ENCODE measurements at places on chromosomes 16 and 17.
A peak's percentile ranks its signal among the peaks of the same experiment; 100 is the strongest.

- DNase-seq = no peak
Measured at GRCh38 chr17:56305007-56305406, 151.7 kb downstream of the ANKFN1 start.

DNA sequence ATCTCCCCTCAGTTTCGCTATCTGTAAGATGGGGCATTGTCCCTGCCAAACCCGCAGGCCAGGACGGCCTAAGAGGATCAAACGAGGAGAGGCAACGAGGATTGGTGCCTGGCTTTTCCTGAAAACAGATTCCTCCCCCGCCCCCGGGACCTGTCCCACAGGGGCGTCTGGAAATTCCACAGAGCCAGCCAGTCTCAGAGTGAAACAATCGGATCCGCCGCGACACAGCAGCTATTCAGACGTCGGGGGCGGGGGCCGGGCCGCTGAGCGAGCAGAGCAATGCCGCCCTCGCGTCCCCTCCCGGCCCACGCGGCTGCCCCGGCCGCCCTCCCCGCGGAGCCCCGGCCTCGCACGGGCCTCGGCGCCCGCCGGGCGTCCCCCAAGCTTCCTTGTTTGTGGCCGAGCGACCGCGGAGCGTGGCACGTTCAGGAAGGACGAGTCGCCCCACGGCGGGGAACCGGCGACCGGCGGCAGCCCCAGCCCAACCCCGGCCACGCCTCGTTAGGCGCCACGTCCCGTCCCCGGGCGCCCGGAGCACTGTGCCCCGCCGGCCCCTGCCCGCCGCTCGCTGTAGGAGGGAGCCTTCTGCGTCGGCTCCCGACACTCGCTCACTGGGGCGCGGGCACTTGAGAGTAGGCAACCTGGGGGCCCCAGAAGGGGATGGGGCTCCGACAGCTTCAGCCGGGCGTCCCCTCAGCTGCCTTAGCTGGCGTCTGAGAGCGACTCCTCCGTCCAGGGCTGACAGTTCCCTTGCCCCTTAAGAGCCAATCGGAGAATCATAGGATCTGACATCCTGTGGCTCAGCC lies 29.6 kb upstream of the PHOSPHO1 start:
- DNase-seq = peak; percentile 77

DNA sequence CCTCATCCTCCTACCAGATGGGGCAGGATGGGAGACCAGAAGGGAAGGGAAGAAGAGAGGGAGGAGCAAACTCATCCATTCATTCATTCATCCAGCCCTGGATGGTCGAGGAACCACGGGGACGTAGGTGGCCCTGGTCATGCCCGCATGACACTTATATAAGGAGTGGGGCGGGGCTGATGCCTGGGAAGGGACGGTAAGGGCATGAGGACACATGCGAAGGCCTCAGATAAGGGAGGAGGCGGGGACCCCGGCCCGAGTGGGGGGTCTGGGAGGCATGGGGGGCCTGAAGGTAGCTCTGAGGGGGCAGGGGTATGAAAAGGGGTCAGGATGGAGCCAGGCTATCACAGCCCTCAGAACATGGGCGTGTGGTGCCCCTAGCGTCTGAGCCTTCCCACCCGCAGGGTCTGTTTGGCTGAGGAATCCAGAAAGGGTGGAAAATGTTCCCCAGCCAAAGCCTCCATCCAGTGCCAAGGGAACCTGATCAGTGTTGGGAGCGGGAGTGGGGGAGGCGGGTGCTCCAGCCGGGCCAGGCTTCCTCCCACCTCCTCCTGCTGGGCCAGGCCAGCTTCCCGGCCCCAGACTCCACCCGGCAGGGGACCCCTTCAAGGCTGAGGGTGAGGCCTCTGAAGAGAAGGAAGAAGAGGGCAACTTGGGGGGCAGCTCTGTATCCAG lies 17.6 kb upstream of the CD79B start:
- DNase-seq = no peak

GRCh38 chr16:70496513-70496912 lies 26.8 kb downstream of the COG4 start:
- no peak for DNase-seq

DNA sequence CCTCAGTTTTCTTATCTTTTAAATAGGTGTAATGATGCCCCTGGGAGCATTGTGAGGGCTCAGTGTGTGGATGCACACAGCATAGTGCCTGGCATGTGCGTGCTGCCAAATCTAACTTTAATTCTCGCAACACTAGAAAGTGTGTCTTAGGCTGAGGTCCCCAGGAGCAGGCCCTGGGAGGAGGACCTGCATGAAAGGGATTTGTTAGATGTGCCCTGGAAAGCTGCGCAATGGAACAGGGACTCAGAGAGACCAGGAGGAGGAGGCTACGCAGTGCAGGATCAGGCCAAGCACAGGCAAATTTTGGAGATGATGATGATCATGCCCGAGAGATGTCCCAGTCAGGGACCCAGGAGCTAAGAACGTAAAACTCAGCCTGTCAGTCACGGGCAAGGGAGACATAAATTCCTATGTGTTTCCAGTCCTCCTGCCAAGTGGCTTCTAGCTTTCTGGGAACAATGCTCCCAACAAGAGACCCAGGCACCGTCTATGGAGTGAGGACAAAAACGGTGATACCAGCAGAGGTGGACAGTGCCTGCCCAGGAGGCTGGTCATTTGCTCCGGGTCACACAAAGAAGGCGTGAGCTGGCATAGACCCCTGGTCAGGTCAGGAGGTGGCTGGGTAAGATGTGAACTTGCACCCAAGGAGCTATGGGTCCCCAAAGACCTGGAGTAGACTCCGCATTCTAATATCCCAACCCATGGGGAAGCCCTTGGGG lies 352.2 kb upstream of the TNRC6C start:
- DNase-seq = no peak

GRCh38 chr16:566475-567372 lies at the start of gene NHLRC4:
TSS of gene NHLRC4 (plus strand) at chr16:567005. CDS start at chr16:568048, 1,043 bp downstream.
- no peak for DNase-seq

- no peak for DNase-seq
Measured at GRCh38 chr16:12097523-12098428, 121.2 kb downstream of the SNX29 start.

DNA sequence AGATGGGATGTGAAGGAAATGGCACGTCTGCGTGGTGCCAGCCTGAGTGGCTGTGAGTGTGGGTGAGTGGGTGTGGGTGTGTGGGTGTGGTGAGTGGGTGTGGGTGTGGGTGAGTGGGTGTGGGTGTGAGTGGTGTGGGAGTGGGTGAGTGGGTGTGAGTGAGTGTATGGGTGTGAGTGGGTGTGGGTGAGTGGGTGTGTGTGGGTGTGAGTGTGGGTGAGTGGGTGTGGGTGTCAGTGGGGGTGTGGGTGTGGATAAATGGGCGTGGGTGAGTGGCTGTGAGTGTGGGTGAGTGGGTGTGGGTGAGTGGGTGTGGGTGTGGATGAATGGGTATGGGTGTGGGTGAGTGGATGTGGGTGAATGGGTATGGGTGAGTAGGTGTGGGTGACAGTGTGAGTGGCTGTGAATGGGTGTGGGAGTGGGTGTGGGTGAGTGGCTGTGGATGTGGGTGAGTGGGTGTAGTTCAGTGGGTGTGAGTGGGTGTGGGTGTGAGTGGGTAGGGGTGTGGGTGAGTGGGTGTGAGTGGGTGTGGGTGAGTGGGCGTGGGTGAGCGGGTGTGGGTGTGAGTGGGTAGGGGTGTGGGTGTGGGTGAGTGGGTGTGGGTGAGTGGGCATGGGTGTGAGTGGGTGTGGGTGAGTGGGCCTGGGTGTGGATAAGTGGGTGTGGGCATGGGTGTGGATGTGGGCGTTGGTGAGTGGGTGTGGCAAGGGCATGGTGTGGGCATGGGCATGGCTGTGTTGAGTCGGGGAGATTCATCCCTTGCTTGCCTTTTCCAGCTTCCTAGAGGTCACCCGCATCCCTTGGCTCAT lies 80.8 kb downstream of the ZDHHC7 start:
- DNase-seq = no peak

DNA sequence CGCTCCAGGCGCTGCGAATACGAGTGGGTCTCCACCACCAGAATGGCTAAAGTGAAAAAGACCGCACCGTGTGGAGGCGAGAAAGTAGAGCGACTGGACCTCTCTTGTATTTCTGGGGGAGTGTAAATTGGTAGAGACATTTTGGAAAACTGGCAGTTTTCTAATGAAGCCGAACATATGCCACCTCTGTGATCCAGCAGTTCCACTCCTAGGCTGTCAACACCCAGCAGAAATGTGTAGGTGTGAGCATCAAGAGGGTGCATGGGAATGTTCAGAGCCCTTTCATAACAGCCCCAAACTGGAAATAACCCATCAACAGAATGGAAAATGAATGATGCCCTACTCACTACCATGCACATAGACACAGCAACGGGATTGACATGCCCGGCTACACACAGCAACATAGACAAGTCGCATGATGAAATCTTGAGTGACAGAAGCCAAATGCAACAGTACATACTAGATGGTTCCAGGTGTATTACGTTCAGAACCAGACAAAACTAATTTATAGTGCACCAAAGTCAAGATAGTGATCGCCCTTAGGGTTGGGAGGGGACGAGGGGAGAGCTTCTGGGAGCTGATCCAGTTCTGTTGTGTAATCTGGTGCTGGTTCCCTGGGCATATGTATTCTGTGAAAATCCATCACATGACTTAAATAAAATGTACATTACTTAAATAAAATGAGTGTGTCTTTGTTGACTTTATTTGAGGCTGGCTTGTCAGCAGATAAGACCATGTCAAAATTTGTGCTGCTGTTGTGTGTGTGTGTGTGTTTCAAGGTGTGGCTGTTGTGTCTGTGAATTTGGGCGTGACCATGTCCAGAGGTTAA lies 877 bp upstream of the BCL7C start:
- no peak for DNase-seq

DNA sequence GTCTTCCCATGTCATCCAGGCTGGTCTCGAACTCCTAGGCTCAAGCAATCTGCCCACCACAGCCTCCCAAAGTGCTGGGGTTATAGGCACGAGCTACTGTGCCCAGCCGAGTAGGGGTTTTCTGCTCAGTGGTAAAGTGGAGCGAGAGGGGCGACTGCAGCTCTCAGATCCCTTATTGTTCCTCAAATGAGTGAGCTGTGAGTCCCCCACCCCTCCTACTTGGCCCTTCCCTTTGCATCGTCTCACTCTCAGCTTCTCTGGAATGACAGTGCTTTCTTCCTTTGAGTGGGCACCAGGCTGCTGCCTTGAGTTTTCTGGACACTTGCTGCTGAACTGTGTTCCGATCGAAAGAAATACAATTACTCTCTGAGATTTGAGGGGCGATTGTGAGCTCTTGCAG lies 63.5 kb downstream of the MSI2 start:
- DNase-seq = no peak

- DNase-seq = peak; percentile 81
Measured at GRCh38 chr16:3129137-3130131, 5.4 kb upstream of the ZNF213 start.

GRCh38 chr17:62950067-62950466 lies 16.0 kb upstream of the TANC2 start:
- peak; percentile 80 for DNase-seq

DNA sequence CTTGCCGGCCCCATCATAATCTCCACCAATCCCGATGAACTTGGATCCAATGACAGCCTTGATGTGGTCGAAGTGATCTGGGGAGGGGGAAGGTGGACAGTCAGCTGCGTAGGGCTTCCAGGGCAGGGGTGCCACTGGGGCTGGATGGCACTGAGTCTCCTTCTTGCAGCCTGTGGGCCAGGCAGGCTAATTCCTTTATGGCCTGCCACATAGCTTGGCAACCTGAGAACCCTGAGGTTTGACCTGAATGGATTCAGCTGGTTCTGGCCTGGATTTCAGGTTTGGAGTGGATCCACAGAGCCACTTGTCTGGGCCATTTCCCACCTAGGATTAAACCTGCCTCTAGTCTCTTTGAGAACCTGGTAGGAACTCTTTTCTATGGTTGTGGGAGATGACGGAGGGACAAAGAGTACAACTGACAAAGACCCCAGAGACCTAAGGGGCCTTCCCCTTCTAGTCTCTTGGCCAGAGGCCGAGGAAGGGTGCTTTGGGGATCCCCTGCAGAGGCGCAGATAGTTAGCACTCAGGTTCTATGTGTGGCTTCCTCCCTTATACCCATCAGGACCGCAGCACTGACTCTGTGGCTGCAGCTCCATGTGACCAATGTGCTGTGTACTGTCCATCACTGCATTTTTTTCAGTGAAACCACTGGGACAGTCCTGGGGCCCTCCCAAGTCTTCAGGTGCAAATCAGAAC lies 9.2 kb upstream of the DPEP3 start:
- DNase-seq = no peak

GRCh38 chr16:6726621-6727020 lies 606.0 kb upstream of the RBFOX1 start:
- no peak for DNase-seq

- peak; percentile 42 for DNase-seq
Measured at GRCh38 chr17:41308251-41308917, 725 bp downstream of the KRTAP16-1 start.

DNA sequence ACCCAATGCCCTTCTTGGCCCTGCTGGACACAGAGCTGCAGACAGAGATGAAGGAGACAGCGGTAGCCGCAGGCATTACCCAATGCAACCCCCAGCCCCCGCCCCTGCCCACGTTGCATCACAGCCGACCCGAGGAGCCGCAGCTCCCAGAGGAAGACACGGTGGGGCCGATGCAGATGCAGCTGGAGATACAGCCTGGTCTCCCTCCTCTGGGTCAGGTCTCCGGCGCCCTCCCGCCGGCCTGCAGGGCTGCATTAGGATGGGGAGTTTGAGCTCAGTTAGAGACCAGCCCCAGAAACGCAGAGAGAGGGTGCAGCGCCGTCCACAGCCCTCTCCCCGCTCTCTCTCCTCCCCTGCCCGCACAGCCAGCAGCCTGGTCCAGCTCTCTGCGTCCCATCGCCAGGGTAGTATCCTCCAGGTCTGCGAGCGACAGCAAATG lies 19.4 kb upstream of the UBE2I start:
- DNase-seq = no peak

- peak; percentile 35 for DNase-seq
Measured at GRCh38 chr16:57720142-57720575, 15.4 kb upstream of the KATNB1 start.

Measured in A172 (cell line).